Activated CD4-positive, alpha-beta T cell treated with anti-CD3 and anti-CD28 coated beads, Interleukin-2, amount 10 ng/mL, durations not matched to agents 24 days and 14 days (primary cell): ENCODE measurements at places on chromosomes 5 and 9. TPM values are rescaled to one million over a fixed set of nuclear protein-coding genes. Genes with fewer than 3 reads are reported as not detected.

DNA sequence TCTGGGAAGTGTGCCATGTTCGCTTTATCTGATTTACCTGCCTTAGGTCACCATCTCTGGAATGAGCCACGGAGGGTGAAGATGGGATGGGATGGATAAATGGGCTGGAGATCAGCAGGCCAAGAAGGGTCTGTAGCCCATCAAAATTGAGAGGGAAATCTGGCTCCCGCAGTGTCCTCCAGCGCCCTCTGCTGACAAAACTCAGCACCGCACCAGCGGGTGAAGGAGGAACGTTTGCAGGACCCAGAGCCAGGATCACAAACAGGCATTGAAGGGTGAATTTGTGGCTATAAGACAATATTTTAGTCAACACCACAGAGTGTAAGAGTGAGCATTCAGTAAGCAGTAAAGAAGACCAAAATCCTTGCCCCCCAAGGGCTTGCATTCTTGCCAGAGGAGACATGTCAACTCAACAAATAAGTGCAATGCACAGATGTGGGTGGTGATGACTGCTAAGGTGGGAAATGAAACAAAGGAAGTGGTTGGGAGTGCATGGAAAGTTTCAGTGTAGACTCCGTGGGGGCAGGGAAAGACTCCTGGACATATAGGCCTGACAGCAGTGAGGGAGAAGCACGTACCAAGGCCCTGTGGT is 124.4 kb downstream of the TENT4A start:
- H3K27me3 ChIP-seq: peaks cover 4% of the 10 kb centered on the region
- H3K4me1 ChIP-seq: peaks cover 14% of the 10 kb centered on the region
- H3K36me3 ChIP-seq: no peaks in the 10 kb centered on the region
- peak; percentile 78 for DNase-seq
- H3K4me3 ChIP-seq: no peak overlapping the region
- no peak overlapping the region for H3K27ac ChIP-seq

DNA sequence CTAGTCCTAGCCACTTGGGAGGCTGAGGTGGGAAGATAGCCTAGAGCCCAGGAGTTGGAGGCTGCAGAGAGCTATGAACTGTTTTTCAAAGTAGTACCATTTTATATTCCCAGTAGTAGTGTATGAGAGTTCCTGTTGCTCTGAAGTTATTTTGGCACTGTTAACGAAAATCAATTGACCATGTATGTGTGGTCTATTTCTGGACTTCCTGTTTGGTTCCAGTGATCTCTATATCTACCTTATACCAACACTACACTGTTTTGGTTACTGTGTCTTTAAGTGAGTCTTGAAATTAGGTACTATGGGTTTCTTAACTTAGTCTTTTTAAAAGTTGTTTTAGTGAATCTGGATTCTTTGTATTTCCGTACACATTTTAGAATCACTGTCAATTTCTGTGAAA is 13.6 kb downstream of the SLF1 start:
- no peak overlapping the region for H3K4me3 ChIP-seq
- no peak overlapping the region for H3K27ac ChIP-seq
- H3K36me3 ChIP-seq: peaks cover 58% of the 10 kb centered on the region
- H3K4me1 ChIP-seq: peaks cover 10% of the 10 kb centered on the region
- no peaks in the 10 kb centered on the region for H3K27me3 ChIP-seq
- DNase-seq: no peak

GRCh38 chr5:52743970-52744369 is 43.7 kb upstream of the ITGA1 start:
- H3K27ac ChIP-seq: peak overlapping the region; percentile 76
- H3K4me3 ChIP-seq: peak overlapping the region; percentile 31
- peak; percentile 89 for DNase-seq

DNA sequence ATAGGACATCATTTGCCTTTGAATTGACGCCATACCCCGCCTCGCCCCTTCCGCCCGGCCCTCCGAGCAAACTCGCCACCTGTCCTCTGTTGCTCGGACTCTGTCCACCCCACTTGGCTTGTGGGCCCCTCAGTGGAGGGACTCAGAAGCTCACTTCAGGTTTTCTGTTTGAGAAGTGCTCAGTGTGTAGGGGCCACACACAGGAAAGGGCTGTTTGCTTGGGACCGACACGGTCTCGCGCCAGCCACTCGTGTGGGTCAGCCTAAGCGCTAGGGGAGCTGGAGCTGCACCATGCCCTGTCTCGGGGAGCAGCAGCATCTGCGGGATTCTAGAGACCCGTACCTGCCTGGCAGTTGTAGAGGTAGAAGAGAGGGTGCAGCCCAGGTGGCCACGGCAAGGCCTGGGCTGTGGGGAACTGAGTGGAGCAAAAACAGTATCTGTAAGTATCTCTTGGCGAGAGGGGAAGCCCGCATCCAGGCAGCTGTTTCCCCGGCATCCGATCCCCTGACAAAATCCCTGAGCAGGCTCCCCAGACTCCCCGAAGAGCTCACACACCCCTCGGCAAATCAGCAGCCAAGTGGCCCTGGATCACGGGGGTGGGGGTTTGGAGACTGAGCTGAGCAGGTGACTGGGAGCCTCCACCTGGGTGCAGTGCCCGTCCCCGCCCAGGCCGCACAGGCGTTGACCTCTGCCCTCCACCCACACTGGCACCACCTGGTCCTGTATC is 52.2 kb downstream of the COL5A1 start:
- DNase-seq: no peak
- no peak overlapping the region for H3K27ac ChIP-seq
- no peaks in the 10 kb centered on the region for H3K36me3 ChIP-seq

- H3K4me1 ChIP-seq: no peaks in the 10 kb centered on the region
- H3K4me3 ChIP-seq: no peak overlapping the region
- no peak overlapping the region for H3K27ac ChIP-seq
Measured at GRCh38 chr5:78574731-78575161, 73.8 kb downstream of the LHFPL2 start.

Gene SPINK4
- total RNA-seq: not detected in 2 replicates

DNA sequence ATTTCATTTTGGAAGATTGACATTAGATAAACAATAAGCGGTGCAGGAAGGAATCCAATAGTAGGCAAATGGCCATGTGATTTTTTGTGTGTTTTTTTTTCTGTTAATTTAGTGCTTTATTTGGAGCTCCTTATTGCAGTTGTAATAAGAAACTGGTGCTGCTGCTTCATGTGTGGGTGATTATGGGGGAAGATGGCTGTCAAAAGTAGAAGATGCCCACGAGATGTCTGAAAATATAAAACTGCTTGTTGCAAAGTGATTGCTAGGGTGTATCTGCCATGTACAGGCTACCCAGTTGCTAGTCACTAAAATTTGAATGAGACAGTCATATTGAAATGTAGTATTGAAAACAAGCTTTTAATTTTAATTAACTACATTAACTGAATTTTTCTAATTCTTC is 216.7 kb upstream of the FTMT start:
- no peak overlapping the region for H3K27ac ChIP-seq
- no peak overlapping the region for H3K4me3 ChIP-seq
- DNase-seq: no peak
- no peaks in the 10 kb centered on the region for H3K36me3 ChIP-seq

GRCh38 chr5:148255456-148255855 is 13.1 kb upstream of the SPINK13 start:
- H3K27me3 ChIP-seq: no peaks in the 10 kb centered on the region
- H3K36me3 ChIP-seq: no peaks in the 10 kb centered on the region
- no peak for DNase-seq
- no peak overlapping the region for H3K4me3 ChIP-seq
- H3K27ac ChIP-seq: no peak overlapping the region
- no peaks in the 10 kb centered on the region for H3K4me1 ChIP-seq

GRCh38 chr9:110996436-110997220 is 41.6 kb downstream of the LPAR1 start:
- H3K27ac ChIP-seq: no peak overlapping the region
- no peak for DNase-seq
- no peaks in the 10 kb centered on the region for H3K27me3 ChIP-seq
- H3K36me3 ChIP-seq: no peaks in the 10 kb centered on the region

Gene PCDHGB7
- total RNA-seq: 0.12 and 0.17 TPM in 2 replicates

- no peak overlapping the region for H3K4me3 ChIP-seq
- no peaks in the 10 kb centered on the region for H3K27me3 ChIP-seq
- no peaks in the 10 kb centered on the region for H3K4me1 ChIP-seq
- no peaks in the 10 kb centered on the region for H3K36me3 ChIP-seq
Measured at GRCh38 chr5:164431634-164432304, 926.4 kb downstream of the MAT2B start.

Gene EIF4E1B
- not detected in 2 replicates for total RNA-seq

- peaks cover 4% of the 10 kb centered on the region for H3K4me1 ChIP-seq
- peak overlapping the region; percentile 81 for H3K4me3 ChIP-seq
- H3K27ac ChIP-seq: peak overlapping the region; percentile 65
- H3K36me3 ChIP-seq: no peaks in the 10 kb centered on the region
- peaks cover 4% of the 10 kb centered on the region for H3K27me3 ChIP-seq
Measured at GRCh38 chr9:136685790-136686533, 1.3 kb downstream of the AGPAT2 start.

DNA sequence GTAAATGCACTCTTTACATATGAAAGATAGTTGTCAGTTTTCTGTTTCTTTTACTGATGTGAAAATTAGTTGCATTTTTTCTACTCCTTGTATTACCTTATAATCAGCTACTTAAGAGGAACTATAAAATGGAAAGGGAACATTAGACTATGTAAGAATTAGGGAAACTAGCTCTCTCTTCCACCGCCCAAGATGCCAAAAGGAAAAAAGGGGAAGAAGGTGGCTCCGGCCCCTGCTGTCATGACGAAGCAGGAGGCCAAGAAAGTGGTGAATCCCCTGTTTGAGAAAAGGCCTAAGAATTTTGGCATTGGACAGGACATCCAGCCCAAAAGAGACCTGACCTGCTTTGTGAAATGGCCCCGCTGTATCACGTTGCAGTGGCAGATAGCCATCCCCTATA is 15.2 kb upstream of the HOMER1 start:
- H3K4me3 ChIP-seq: no peak overlapping the region
- H3K27me3 ChIP-seq: peaks cover 7% of the 10 kb centered on the region
- H3K4me1 ChIP-seq: no peaks in the 10 kb centered on the region
- DNase-seq: no peak
- no peak overlapping the region for H3K27ac ChIP-seq
- H3K36me3 ChIP-seq: no peaks in the 10 kb centered on the region

- H3K27ac ChIP-seq: no peak overlapping the region
- no peaks in the 10 kb centered on the region for H3K27me3 ChIP-seq
- no peaks in the 10 kb centered on the region for H3K36me3 ChIP-seq
- DNase-seq: no peak
Measured at GRCh38 chr5:164301708-164302107, 796.3 kb downstream of the MAT2B start.

DNA sequence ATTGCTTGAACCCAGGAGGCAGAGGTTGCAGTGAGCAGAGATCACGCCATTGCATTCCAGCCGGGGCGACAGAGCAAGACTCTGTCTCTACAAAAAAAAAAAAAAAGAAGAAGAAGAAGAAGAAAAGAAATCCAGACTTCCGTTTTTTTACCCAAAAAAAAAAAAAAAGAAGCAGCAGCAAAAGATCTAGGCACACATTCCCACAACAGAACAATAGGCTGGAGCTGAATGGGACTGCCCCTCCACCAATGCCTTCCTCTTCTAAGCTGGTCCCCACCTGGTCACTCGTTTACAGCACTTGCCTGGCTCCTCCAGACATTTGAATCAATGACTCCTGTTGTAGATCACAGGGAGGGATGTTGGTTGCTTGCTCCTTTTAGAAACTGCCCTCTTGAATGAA is 1.6 kb upstream of the LMAN2 start:
- H3K27me3 ChIP-seq: no peaks in the 10 kb centered on the region
- peaks cover 51% of the 10 kb centered on the region for H3K4me1 ChIP-seq
- DNase-seq: no peak
- H3K27ac ChIP-seq: no peak overlapping the region
- no peak overlapping the region for H3K4me3 ChIP-seq

GRCh38 chr5:100780376-100780870 is 122.7 kb downstream of the ST8SIA4 start:
- no peak for DNase-seq
- peaks cover 41% of the 10 kb centered on the region for H3K4me1 ChIP-seq
- no peaks in the 10 kb centered on the region for H3K27me3 ChIP-seq
- peak overlapping the region; percentile 96 for H3K27ac ChIP-seq
- peak overlapping the region; percentile 79 for H3K4me3 ChIP-seq

DNA sequence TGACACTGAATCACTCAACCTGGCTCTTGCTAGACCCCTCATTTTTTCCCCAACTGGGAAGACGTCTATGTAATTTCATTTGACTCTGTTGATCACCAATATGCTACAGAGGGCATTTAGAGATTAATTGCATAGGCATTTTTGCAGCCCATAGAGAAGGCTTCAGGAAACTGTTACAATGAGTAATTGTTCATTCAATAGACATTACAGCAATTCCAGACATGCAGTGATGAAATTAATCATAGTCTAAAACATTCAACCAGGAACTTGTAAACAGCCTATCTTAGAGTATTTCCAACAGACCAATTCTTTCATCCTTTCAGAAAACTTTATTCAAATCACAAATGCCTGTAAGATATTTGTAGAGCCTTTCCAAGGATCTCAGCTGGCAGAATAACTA is 122.3 kb downstream of the MARCHF11 start:
- H3K27me3 ChIP-seq: no peaks in the 10 kb centered on the region
- no peak for DNase-seq
- no peak overlapping the region for H3K27ac ChIP-seq
- no peak overlapping the region for H3K4me3 ChIP-seq
- no peaks in the 10 kb centered on the region for H3K4me1 ChIP-seq

Gene HSPB3
- total RNA-seq: not detected in 2 replicates

Gene SIT1
- total RNA-seq: 80.4 and 81.8 TPM in 2 replicates

Gene CHMP5
- 73.9 and 77.7 TPM in 2 replicates for total RNA-seq

Gene RASA1
- 20.6 and 21.2 TPM in 2 replicates for total RNA-seq

- H3K36me3 ChIP-seq: no peaks in the 10 kb centered on the region
- H3K4me3 ChIP-seq: no peak overlapping the region
- H3K27ac ChIP-seq: no peak overlapping the region
- no peak for DNase-seq
Measured at GRCh38 chr5:145396888-145397287, 438.3 kb downstream of the PRELID2 start.

- DNase-seq: no peak
- peaks cover 63% of the 10 kb centered on the region for H3K36me3 ChIP-seq
- H3K27me3 ChIP-seq: no peaks in the 10 kb centered on the region
- no peak overlapping the region for H3K4me3 ChIP-seq
- no peak overlapping the region for H3K27ac ChIP-seq
- no peaks in the 10 kb centered on the region for H3K4me1 ChIP-seq
Measured at GRCh38 chr5:31469886-31470285, 62.0 kb downstream of the DROSHA start.

Gene SLC44A1
- total RNA-seq: 2.5 and 2.9 TPM in 2 replicates

GRCh38 chr9:98117984-98118639 is 910 bp downstream of the TRIM14 start:
- H3K27me3 ChIP-seq: no peaks in the 10 kb centered on the region
- peaks cover 40% of the 10 kb centered on the region for H3K4me1 ChIP-seq
- H3K4me3 ChIP-seq: peak overlapping the region; percentile 87
- DNase-seq: peak; percentile 86
